WTC11 (cell line): ENCODE measurements at places on chromosomes 3 and 15. TPM values are rescaled to one million over a fixed set of nuclear protein-coding genes. Genes with fewer than 3 reads are reported as not detected.

Gene NAALADL2
- total RNA-seq = 1.2 to 1.6 TPM (median 1.2 TPM) in 3 replicates

Gene MKRN3
- not detected in 3 replicates for total RNA-seq

Gene HDC
- total RNA-seq = not detected in 3 replicates

Gene ISY1
- total RNA-seq = 21.4 to 25.0 TPM (median 21.5 TPM) in 3 replicates

Gene TM4SF1
- total RNA-seq = 0.44 to 0.90 TPM (median 0.48 TPM) in 3 replicates

DNA sequence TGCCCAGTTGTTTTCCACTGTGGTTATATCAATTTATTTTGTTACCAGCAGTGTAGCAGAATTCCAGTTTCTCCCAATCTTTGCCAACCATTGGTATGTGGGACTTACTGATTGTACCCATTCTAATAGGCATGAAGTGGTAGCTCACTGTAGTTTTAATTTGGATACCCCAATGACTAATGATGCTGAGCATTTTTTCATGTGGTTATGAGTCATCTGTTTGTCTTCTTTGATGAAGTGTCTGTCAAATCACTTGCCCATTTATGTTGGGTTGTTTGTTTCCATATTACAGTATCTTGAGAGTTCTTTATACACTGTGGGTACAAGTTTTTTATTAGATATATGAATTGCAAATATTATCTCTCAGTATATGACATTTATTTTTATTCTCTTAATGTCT, 644.3 kb downstream of the NR2F2 start:
- H3K4me3 ChIP-seq = no peak overlapping the region
- no peak for DNase-seq
- no peaks in the 10 kb centered on the region for H3K27me3 ChIP-seq
- H3K27ac ChIP-seq = no peak overlapping the region
- peaks cover 17% of the 10 kb centered on the region for H3K4me1 ChIP-seq

- peak overlapping the region; percentile 90 for H3K4me3 ChIP-seq
- DNase-seq = peak; percentile 72
- peaks cover 17% of the 10 kb centered on the region for H3K36me3 ChIP-seq
- peaks cover 67% of the 10 kb centered on the region for H3K4me1 ChIP-seq
- no peaks in the 10 kb centered on the region; the same call in 1 of the 2 replicates for H3K27me3 ChIP-seq
Measured at GRCh38 chr3:149658744-149659497, 1.1 kb upstream of the WWTR1 start.

GRCh38 chr15:50764461-50765194, 878 bp downstream of the SPPL2A start:
- DNase-seq = no peak
- H3K36me3 ChIP-seq = no peaks in the 10 kb centered on the region
- peak overlapping the region; percentile 84 for H3K4me3 ChIP-seq
- H3K27ac ChIP-seq = peak overlapping the region; percentile 95

GRCh38 chr3:63151897-63152296, 126.2 kb upstream of the SYNPR start:
- H3K4me1 ChIP-seq = no peaks in the 10 kb centered on the region
- H3K27me3 ChIP-seq = no peaks in the 10 kb centered on the region
- DNase-seq = no peak

DNA sequence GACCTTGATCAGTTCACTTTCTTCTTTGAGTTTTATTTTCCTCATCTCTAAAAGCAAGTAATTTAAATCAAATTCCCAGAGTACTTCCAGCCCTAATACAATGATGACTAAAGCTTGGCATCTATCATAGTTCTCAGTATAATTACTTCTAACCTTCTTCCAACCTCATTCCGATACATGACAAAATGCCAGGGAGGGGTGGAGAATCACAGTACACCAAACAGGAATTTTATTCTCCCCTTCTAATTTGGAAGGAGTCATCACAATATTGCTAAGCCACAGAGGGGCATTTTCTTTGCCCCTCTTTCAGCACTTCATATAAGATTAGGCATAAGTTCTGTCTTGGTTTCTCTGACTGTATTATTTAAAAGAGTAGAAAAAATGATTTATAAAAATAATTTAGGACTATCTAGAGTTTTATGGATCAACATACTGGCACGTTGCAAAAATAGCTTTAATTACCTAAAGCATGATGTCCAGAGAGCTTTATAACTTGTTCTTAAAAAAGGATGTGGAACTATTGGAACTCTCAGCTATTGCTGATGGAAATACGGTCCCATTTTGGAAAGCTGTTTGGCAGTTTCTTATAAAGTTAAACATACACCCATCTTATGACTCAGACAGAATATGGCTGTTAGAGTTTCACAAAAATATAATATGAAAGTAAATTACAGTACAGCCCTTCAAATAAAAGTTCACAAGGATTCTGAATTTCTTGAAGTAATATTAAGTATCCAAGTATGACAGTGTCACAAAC, 86.9 kb upstream of the UBE2E2 start:
- no peak overlapping the region for H3K27ac ChIP-seq
- H3K36me3 ChIP-seq = no peaks in the 10 kb centered on the region
- H3K27me3 ChIP-seq = no peaks in the 10 kb centered on the region
- DNase-seq = no peak
- H3K4me3 ChIP-seq = no peak overlapping the region

DNA sequence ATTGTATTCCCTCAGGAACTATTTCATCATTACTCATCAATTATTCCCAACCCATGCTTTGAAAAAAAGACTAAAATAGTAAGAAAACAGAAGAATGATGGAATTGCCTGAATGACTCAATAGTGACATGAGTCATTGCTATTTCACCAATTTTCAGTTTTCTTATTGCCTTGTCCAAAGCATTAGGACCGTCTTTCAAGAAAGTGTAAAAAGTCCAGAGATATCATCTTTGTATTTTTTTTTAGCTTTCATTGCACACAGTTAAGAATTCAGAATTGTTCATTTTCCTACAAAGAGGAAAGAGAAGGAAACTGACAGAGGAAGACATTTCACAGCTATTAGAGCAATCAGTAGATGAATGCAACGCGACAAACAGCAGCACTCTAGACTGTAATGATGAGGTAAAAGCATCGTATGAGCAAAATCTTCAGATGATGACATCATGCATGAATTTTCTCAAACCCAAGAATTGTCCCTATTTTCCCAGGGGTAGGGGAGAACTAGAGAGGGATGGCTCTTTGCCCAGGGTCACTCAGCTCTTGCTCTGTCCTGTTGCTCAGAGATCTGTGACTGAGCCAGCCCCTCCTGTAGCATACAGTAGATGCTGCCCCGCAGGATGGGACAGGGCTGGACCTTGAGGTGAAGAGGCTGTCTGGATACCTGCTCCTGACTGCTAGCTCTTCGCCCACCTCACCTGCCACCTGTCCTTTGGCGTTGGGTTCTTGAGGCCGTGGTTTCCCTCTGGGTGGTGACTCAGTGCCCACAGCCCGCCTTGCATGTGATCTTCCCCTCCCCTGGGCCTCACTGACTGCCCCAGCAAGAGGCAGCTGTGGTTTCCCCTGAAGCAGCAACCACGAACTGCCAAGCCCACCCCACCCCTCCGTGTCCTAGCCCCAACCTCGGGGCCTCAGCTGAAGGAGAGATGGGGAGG, 84.8 kb downstream of the PPCDC start:
- no peak overlapping the region for H3K4me3 ChIP-seq
- no peak overlapping the region for H3K27ac ChIP-seq
- no peaks in the 10 kb centered on the region for H3K36me3 ChIP-seq
- no peaks in the 10 kb centered on the region for H3K4me1 ChIP-seq
- peaks cover 2% of the 10 kb centered on the region; the same call in 1 of the 2 replicates for H3K27me3 ChIP-seq

- no peak overlapping the region for H3K27ac ChIP-seq
- H3K36me3 ChIP-seq = no peaks in the 10 kb centered on the region
- H3K27me3 ChIP-seq = peaks cover 4% of the 10 kb centered on the region; the same call in 1 of the 2 replicates
- no peak overlapping the region for H3K4me3 ChIP-seq
- H3K4me1 ChIP-seq = no peaks in the 10 kb centered on the region
Measured at GRCh38 chr3:55434789-55435188, 52.3 kb downstream of the WNT5A start.

DNA sequence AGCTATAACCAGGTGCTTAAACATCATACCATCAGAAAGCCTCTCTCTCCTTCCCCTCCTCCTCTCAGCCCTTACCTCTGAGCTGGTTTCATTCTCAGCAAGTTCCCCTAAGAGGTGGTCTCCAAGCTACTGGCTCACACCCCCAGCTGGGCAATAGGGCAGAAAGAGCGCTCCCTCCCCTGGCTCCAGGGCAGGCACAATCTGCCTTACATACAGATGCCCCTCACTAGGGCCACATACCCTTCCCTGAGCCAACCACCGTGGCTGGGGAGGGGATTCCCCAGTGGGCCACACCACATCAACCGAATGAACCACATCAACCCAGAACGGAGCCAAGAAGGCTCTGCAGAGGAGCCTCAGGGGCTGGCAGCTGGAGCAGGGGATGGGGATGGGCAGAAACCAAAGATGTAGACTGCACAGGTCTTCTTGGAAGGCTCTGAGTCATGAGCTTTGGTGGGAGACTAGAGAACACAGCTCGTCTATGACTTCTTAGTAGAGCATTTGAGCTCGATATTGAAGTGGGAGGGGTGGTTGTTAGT, 4.6 kb upstream of the FBLN2 start:
- H3K27ac ChIP-seq = no peak overlapping the region
- DNase-seq = no peak
- H3K4me3 ChIP-seq = no peak overlapping the region

DNA sequence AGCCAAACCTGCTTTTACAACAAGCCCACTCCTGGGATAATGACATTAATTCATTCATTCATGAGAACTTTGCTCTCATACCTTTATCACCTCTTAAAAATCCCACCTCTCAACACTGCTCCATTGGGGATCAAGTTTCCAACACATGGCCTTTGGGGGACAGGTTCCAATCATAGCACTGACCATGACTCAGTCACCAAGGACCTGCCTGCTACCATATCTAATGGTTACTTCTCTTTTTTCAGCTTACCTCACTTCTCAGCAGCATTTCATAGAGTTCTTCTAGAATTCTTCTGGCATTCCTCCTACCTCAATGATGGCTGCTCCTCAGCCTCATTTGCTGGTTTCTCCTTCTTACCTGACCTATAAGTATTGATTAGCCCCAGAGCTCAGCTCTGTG, 36.9 kb upstream of the RYK start:
- H3K36me3 ChIP-seq = no peaks in the 10 kb centered on the region
- H3K4me1 ChIP-seq = no peaks in the 10 kb centered on the region
- no peak overlapping the region for H3K27ac ChIP-seq
- no peaks in the 10 kb centered on the region; the same call in 1 of the 2 replicates for H3K27me3 ChIP-seq

DNA sequence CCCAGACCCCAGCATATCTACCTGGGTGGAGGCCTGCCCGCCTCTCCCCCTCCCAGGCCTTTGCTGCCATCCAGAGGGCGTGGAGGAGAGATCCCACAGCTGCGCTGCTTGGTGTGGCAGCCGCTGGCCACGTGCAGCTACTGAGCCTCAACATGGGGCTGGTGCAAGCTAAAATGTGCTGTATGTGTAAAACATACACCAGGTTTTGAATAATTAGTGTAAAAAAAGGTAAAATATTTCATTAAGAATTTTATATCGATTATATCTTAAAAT, 95.8 kb downstream of the SEC22A start:
- H3K4me1 ChIP-seq = no peaks in the 10 kb centered on the region
- no peak overlapping the region for H3K27ac ChIP-seq
- DNase-seq = peak; percentile 36
- no peak overlapping the region for H3K4me3 ChIP-seq
- peaks cover 50% of the 10 kb centered on the region for H3K36me3 ChIP-seq
